ENCODE measurements at places on chromosomes 3 and 15.

DNA sequence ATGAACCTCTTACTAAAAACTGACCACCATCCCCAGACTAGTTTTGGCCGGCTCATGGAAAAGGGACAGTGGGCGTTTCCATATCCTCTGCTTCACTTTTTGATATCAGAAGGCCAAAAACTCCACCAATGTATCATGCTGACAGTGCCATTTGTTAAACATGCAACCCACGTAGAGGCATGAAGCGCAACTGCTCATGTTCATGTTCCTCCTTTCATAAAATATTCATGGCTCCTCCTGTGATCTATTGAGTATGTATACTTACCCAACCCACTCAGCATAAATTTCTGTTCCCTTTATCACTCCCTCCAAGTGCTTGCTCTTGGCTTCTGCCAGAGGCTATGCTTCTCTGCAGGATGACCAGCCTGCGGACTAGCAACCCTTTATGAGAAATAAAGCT, 58.7 kb upstream of the TGFBR2 start:
- DNase-seq: no peak

GRCh38 chr3:64216274-64217147, 8.8 kb downstream of the PRICKLE2 start:
- DNase-seq: no peak

DNA sequence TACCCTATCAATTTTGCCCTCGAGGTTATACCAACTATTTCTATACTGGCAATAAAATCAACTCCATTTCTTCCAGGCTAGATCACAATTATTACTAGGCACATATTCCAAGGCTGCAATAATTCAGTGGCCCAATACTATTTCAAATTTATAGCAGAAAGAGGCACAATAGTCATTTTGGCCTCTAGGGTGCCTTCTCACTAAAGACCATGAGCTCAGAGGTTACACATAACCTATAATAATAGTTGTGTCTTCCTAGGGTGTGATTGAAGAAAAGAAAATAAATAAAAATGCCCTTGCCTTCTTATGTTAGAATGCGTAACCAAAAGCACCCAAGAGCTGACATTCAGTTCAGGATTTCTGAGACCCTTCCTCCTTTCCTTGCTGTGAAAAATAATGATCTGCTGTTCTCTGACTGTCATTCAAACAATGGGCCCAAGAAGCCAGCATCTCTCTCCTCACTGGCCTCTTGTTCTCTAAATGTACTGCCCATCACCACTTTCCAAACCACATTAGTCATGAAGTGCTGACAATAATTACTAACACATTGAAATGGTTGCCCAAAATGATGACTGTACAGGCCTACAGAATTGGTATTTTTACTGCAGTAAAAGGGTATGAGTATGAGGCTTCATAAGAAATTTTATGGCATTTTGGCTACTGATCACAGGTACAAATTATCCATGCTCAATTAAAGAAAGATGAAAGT, 244.8 kb downstream of the LRRN1 start:
- DNase-seq: no peak

DNA sequence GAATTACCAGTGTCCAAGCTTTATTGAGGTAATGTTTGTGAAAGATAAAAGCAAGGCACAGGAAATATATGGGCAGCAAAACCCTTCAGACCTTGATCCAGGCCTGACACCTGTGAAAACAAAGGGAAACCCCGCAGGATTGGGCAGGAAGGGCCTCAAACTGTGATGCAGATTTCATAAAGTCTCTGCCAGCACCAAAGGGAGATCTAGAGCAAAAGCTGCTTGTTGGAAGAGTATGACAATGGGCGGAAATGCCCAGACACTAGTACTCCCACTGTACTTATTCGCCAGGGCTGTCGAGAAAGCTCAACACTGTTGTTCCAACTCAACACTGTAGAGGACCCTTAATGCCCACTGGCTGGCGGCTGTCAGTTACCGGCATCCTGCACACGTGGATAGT, 207.9 kb downstream of the CD47 start:
- no peak for DNase-seq

GRCh38 chr3:185789134-185789533, 35.7 kb downstream of the IGF2BP2 start:
- no peak for DNase-seq

Measured in DMS79 (cell line).